Smooth muscle cell of the pulmonary artery (primary cell): ENCODE measurements at places on chromosomes 3 and 15. TPM values are rescaled to one million over a fixed set of nuclear protein-coding genes. Genes with fewer than 3 reads are reported as not detected.

The GALNT15 gene
- 9.1 and 12.1 TPM in 2 replicates for total RNA-seq

The LRRC2 gene
- total RNA-seq, result 0.36 and 1.5 TPM in 2 replicates

The LIPC gene
- 0.63 and 3.8 TPM in 2 replicates for total RNA-seq

The GOLGA6D gene
- total RNA-seq, result not detected in 2 replicates

The POPDC2 gene
- total RNA-seq, result 0.23 and 0.33 TPM in 2 replicates

The ZDHHC19 gene
- not detected in 2 replicates for total RNA-seq

The THBS1 gene
- total RNA-seq, result 1,327 and 2,745 TPM in 2 replicates

The CHST2 gene
- total RNA-seq, result 10.1 and 13.0 TPM in 2 replicates

The DOCK3 gene
- 0.26 and 0.30 TPM in 2 replicates for total RNA-seq

The TTLL13 gene
- total RNA-seq, result 0.07 TPM in 1 of 2 replicates, not detected in the other

The TMEM158 gene
- 17.7 and 112 TPM in 2 replicates for total RNA-seq

The UBAP1L gene
- 2.2 and 2.4 TPM in 2 replicates for total RNA-seq

The DYNC1LI1 gene
- total RNA-seq, result 29.3 and 33.0 TPM in 2 replicates

The LDHAL6B gene
- total RNA-seq, result not detected in 2 replicates

The INSYN1 gene
- total RNA-seq, result 1.3 and 3.3 TPM in 2 replicates

The ACP3 gene
- 0.33 TPM in 1 of 2 replicates, not detected in the other for total RNA-seq

The SNX4 gene
- 18.7 and 23.8 TPM in 2 replicates for total RNA-seq

The ALDH1A2 gene
- 0.86 and 3.8 TPM in 2 replicates for total RNA-seq

The SATB1 gene
- 17.4 and 39.1 TPM in 2 replicates for total RNA-seq

The ELP6 gene
- 22.8 and 24.4 TPM in 2 replicates for total RNA-seq

The BOC gene
- total RNA-seq, result 7.6 and 15.6 TPM in 2 replicates

The NPAP1 gene
- total RNA-seq, result not detected in 2 replicates

The SAMMSON gene
- not detected in 2 replicates for total RNA-seq

The HTR3E gene
- not detected in 2 replicates for total RNA-seq

The VILL gene
- total RNA-seq, result 6.3 and 7.2 TPM in 2 replicates

The THRB gene
- 0.83 and 3.9 TPM in 2 replicates for total RNA-seq

The EFHB gene
- 0.63 and 0.72 TPM in 2 replicates for total RNA-seq

The RTP1 gene
- total RNA-seq, result not detected in 2 replicates

The GOLGA8T gene
- 0.13 and 0.17 TPM in 2 replicates for total RNA-seq

The SNTN gene
- total RNA-seq, result not detected in 2 replicates

The GREM1 gene
- total RNA-seq, result 166 and 792 TPM in 2 replicates

The NLGN1 gene
- total RNA-seq, result 2.3 and 5.8 TPM in 2 replicates

The GTF2E1 gene
- total RNA-seq, result 11.7 and 11.9 TPM in 2 replicates

The CLDN1 gene
- total RNA-seq, result 0.20 and 4.1 TPM in 2 replicates

The NUP210 gene
- total RNA-seq, result 0.10 and 0.46 TPM in 2 replicates

The ISL2 gene
- total RNA-seq, result 0.46 TPM in 1 of 2 replicates, not detected in the other

The DPPA2 gene
- total RNA-seq, result not detected in 2 replicates

The GNB4 gene
- 66.5 and 91.0 TPM in 2 replicates for total RNA-seq
